ENCODE measurements at places on chromosomes 2 and 18.

- no peaks in the 10 kb centered on the region for H3K27me3 ChIP-seq
- H3K4me3 ChIP-seq = no peak overlapping the region
- DNase-seq = no peak
- no peaks in the 10 kb centered on the region for H3K36me3 ChIP-seq
- no peaks in the 10 kb centered on the region for H3K4me1 ChIP-seq
Observed at GRCh38 chr2:10059552-10060335, 16.4 kb downstream of the KLF11 start.

DNA sequence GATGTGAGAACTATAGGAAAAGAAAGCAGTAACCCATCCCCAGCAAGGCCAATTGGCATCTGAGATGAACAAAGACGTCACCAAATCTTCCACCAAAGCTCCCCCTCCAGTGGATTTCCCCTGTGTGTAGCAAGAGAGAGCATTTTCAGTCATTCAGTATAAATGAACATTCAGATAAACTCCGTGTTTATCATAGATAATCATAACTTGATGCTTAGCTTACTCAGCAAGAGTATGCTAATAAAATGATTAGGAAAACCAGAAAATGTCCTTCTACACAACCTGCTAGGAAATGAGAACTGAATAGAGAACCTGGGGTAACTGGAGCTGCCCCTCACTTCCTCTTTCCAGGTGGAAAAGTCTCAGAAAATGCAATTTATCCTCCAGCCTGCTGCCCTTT, 198.0 kb upstream of the CCDC150 start:
- H3K27me3 ChIP-seq = no peaks in the 10 kb centered on the region
- no peaks in the 10 kb centered on the region for H3K36me3 ChIP-seq
- H3K27ac ChIP-seq = no peak overlapping the region
- no peaks in the 10 kb centered on the region for H3K4me1 ChIP-seq
- H3K4me3 ChIP-seq = no peak overlapping the region

DNA sequence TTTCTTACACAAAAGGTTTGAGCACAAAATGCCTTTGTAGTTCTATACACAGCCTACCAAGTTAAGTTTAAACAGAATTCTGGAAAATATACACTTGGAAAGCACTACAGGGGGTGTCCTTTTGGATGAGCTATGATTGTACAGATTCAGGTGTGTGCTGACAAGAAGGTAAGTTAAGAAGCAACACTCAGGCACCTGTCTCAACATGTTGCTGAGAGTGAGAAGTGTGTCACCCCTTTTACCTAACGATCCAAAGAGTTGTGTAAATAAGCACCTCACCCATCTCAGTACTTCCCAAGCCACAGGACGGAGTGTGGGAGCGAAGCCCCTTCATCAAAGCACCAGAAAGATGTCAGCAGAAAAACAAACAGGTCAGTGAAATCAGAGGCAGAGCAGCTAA, 109.5 kb upstream of the DAPL1 start:
- H3K27ac ChIP-seq = no peak overlapping the region
- no peaks in the 10 kb centered on the region for H3K27me3 ChIP-seq
- DNase-seq = no peak
- no peaks in the 10 kb centered on the region for H3K36me3 ChIP-seq

DNA sequence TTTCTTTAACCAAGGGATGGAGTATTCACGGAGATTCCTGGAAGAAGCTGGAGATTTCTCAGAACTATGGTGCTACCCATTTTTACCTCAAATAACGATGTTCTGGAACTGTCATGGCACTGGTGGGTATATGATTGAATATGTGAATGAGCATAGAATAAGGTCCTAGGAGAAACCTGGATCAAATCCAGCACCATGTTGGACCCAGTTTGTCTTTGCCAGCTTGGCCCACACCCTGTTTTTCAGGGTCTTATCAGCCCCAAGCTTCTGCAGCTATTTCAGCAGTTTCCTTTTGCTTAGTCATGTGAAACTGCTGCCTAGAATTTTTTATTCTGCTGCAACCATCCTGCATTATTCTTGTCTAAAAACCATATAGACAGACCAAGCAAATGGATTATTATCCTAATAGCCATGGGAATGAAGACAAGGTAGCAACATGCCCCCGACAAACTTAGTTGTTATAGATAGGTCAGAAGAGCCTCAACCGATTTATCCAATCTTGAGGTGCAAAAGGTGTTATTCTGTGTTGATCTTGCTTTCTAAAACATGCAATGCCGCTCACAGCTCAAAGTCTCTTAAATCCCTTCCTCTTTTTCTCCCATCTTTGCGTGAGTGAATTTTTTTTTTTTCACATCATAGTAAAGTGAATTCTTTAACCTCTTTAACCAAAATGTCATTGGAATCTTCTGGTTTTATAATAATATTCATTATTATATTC, 133.6 kb downstream of the PRPF40A start:
- H3K36me3 ChIP-seq = no peaks in the 10 kb centered on the region
- no peak overlapping the region for H3K27ac ChIP-seq
- H3K4me3 ChIP-seq = no peak overlapping the region
- no peak for DNase-seq

DNA sequence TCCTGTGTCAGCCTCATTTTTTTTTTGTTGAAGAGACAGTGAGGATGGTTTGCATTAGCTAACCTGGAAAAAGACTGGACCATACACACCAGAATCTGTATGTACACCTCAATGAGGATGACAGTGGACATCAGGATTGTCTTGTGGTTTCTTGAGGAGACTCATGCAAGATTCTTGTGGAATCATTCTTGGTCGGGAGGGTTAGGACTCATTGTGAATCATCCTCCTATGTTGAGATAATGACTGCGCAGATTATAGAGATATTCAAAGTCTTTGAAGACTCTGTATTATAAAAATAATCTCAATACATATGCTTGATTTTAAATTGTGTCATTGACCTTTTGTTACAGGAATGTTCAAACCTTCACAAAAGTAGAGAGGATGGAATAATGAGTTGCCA, 49.1 kb upstream of the DOCK10 start:
- H3K4me1 ChIP-seq = no peaks in the 10 kb centered on the region
- no peaks in the 10 kb centered on the region for H3K36me3 ChIP-seq
- H3K4me3 ChIP-seq = no peak overlapping the region

DNA sequence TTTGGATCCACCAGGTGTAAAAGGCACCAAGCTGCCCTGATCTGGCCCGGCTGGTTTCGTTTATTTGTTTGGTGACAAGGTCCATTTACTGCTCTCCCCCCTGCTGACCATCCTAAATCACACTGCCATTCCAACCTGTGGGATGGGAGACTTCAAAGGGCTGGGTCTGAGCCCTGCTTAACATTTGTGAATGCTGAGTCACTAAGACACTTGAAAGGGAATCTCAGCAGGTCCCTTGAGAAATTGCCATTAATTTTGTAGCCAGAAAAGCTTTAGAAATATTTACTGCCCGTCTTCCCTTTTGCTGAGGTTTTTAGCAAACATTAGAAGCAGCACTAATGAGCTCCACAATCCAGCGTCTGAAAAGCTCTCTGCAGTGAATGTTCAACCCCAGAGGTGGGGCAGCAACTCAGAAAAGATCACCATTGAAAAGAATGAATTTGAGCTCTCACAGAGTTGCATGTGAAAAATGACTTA, 133.8 kb downstream of the ARL4C start:
- no peak overlapping the region for H3K4me3 ChIP-seq
- DNase-seq = no peak
- no peaks in the 10 kb centered on the region for H3K27me3 ChIP-seq
- H3K27ac ChIP-seq = no peak overlapping the region
- no peaks in the 10 kb centered on the region for H3K36me3 ChIP-seq

- H3K4me3 ChIP-seq = peak overlapping the region; percentile 67
- H3K36me3 ChIP-seq = no peaks in the 10 kb centered on the region
- DNase-seq = no peak
- no peaks in the 10 kb centered on the region for H3K27me3 ChIP-seq
Observed at GRCh38 chr2:202267495-202267894, 1.9 kb downstream of the NOP58 start.

DNA sequence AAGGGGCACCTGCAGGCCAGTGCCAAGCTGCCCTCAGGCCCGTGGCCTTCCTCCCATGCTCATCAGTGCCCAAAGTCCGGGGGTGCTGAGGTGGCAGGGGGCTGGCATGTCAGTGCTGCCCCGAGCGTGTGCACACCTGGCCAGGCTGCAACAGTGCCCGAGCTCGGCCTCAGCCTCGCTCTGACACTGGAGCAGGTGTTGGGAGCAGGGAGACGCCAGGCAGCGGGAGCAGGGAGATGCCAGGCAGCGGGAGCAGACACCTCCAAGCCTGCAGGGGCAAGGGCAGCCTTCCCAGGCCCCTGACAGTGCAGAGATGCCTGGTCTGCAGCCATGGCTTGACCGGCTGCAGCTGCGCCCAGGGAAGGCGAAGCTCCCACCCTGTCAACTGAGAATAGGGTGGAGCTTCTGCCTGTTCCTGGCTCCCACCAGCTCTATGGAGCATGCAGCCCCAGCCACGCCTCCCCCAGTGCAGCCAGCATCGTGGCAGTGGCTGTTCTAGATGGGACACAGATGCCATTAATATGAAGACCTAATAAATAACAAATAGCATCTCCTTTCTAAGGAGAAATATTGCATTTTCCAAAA, 82.4 kb downstream of the DTNB start:
- no peaks in the 10 kb centered on the region for H3K36me3 ChIP-seq
- H3K4me3 ChIP-seq = no peak overlapping the region
- no peak for DNase-seq
- H3K27ac ChIP-seq = no peak overlapping the region

DNA sequence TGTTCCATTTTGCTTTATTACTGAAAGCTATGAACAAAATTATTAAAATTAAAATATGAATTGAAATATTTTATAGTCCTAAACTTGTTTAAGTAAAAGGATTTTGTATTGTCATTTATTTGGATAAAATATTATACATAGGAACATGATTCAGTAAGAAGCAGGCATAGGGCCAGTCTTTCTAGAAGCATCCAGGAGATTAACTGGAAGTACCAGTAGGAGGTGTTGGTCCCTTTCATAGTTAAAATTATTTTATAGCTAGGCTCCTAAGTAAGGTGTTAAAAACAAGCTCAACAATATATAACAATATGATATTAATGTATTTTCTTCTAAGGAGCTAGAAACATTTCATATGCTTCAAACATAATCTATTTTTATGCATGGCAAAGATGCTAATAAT, 43.7 kb downstream of the FIGN start:
- H3K36me3 ChIP-seq = no peaks in the 10 kb centered on the region
- no peak overlapping the region for H3K4me3 ChIP-seq
- H3K4me1 ChIP-seq = no peaks in the 10 kb centered on the region
- no peaks in the 10 kb centered on the region for H3K27me3 ChIP-seq
- no peak overlapping the region for H3K27ac ChIP-seq
- no peak for DNase-seq

DNA sequence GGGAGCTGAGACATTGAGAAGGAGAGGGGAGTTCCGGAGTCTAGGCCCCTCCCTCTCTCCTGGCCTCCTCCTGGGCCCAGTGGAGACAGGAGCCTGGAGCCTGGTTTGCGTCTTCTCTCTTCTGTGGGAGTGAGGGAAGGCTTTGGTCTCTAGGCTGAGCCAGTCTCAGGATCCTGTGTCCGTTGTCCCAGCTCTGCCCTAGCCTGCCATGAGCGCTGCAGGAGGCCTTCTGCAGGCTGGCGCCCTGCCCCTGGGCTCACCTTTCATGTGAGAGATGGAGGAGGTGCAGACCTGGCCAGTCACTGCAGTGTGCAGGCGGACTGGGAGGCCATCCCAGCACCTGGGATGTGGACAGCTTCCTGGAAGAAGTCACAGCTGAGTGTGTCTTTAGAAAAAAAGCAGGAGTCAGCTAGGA, 8.7 kb downstream of the IMPA2 start:
- H3K27ac ChIP-seq = no peak overlapping the region
- no peaks in the 10 kb centered on the region for H3K27me3 ChIP-seq
- H3K36me3 ChIP-seq = no peaks in the 10 kb centered on the region
- no peaks in the 10 kb centered on the region for H3K4me1 ChIP-seq

GRCh38 chr18:48904091-48904490, 46.7 kb downstream of the SMAD7 start:
- H3K27ac ChIP-seq = no peak overlapping the region
- no peaks in the 10 kb centered on the region for H3K4me1 ChIP-seq
- no peak overlapping the region for H3K4me3 ChIP-seq
- DNase-seq = no peak
- H3K27me3 ChIP-seq = no peaks in the 10 kb centered on the region

DNA sequence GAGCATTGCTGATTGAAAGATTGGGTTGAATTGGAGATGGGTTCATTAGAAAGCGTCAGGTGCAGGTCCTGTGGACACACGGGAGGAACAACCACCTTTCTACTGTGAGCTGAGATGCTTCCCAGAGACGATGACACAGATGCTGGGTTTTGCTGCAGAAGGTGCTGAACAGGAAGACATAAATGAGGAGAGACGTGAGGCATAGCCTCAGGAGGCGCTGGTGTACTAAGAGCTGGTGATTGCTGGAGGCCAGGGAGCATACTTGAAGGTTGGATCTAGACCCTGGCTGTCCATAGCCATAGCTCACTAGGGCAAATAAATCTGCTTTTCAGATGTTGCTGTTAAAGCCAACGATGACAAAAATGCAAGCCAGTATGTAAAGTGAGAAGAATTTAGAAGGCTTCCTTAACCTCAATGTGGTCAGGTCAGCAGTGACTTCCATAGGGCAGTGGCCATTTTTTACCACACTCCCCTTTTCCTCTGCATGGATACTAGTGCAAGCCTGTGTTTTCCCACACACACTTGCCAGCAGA, 153.7 kb downstream of the SOX11 start:
- no peaks in the 10 kb centered on the region for H3K4me1 ChIP-seq
- H3K27me3 ChIP-seq = no peaks in the 10 kb centered on the region
- no peak overlapping the region for H3K27ac ChIP-seq
- no peak for DNase-seq

DNA sequence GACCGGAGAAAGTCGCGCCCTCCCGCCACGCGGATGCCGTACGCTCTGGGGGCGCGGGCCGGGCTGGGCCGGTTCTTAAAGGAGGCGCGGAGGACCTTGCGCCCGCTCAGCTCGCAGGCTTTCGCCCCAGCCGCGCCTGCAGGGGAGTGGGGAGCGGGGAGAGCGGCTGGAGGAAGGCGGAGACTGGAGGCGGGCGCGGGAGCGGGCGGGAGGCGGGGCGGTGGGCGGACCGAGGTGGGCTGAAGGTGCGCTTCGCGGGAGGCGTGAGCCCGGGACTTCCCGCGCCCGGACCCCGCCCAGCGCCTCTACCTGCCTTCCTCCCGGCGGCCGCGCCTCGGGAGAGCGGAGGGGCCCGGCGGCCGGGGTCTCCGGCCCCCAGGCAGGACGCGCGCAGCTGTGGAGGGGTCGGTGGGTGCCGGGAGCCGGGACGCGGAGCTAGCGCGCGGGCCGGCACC, at the start of gene ADRA2B:
TSS of gene ADRA2B (minus strand) at position 148 of the 455 bp plus-strand sequence. CDS start 422 bp downstream, outside the sequence.
- no peaks in the 10 kb centered on the region for H3K36me3 ChIP-seq
- peaks cover 4% of the 10 kb centered on the region for H3K27me3 ChIP-seq
- H3K4me1 ChIP-seq = peaks cover 12% of the 10 kb centered on the region
- peak within 1 kb of the TSS; percentile 53 for H3K27ac ChIP-seq

DNA sequence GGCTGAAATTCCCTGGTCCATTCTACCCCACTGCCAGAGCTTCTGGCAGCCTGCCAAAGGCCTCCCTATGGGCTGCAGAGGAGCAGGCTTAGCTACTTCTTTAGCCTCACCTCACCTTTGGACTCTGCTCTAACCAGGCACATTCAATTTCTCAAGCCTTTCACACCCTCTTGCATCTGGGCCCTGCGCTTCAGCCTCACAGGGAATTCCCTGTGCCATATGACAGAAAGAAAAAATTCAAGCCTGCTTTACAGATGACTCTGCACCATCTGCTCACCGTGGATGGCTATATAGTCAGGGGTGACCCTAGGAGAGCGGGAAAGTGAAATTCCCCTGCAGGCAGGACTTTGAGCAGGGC, 62.5 kb downstream of the REEP1 start:
- no peaks in the 10 kb centered on the region for H3K27me3 ChIP-seq
- H3K27ac ChIP-seq = no peak overlapping the region
- H3K36me3 ChIP-seq = no peaks in the 10 kb centered on the region
- H3K4me3 ChIP-seq = no peak overlapping the region

Measured in breast epithelium (tissue), 4 donors.